ENCODE measurements at places on chromosomes 16 and 17.

GRCh38 chr17:44350733-44351226 is 5.7 kb downstream of the GRN start:
- DNase-seq: no peak

- no peak for DNase-seq
Observed at GRCh38 chr17:69524854-69525253, 110.4 kb downstream of the MAP2K6 start.

GRCh38 chr17:43363181-43363925 is 35.4 kb upstream of the ARL4D start:
- DNase-seq: no peak

GRCh38 chr17:72361892-72362291 is 241.1 kb downstream of the SOX9 start:
- DNase-seq: no peak

All from NCI-H2029 treated with DMSO at 0.1 percent for 48 hours (cell line).